ENCODE measurements at places on chromosomes 4 and X.
A peak's percentile ranks its signal among the peaks of the same experiment; 100 is the strongest.

DNA sequence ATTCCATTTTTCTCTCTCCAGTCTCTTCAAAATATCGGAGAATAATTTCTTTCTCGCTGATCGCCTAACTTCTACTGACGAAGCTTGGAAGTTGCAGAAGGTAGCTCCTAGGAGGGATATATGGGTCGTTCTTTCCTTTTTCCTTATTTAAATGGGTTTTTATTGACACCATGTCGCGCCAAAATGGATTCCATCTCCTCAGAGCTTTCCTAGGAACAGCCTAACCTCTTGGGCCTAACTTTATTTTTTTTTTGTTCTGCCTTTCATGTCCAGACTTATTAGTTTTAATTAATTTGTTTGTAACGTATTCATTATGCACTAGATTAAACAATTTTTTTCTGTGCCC lies 359.4 kb upstream of the ZCCHC13 start:
- no peak for DNase-seq

DNA sequence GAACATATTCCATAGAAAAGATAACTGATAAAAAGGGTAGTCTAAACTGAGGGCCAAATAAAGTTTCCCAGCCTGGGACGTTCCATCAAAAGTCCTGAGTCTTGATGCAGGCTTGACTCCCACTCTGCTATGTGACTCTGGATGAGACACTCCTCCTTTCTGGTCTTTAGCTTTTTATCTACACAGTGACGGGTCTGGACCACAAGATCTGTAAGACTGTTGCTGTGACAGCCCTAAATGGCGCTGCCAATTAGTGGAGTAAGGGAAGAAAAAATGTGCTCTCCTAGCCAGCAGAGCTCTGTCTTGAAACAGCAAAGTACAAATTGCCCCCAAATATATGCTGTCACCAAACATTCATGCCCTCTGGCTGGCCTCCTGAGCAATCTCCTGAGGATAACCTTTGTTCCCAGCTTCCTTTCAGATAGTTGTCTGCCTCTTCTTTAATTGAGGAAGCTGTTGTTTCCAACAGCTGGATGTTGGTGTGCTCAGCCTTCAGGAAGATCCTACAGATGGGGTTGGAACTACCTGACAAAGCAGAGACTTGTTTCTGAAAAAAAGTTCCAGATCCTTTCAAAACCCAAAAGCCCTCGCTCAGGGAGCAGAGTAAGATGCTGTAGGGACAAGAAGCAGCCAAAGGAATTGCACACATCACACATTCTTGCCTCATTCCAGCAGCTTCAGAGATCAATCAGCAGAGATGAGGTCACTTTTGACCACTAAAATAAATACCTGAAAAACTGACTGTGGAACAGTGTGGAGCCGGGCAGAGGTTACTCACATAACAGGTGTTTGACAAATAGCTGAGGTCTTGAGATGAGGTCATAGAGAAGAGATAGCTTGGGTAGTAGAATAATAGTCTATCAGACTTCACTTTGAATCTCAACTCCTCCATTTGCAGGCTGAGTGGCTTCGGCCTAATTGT lies 383.4 kb upstream of the FGF13 start:
- DNase-seq = no peak

DNA sequence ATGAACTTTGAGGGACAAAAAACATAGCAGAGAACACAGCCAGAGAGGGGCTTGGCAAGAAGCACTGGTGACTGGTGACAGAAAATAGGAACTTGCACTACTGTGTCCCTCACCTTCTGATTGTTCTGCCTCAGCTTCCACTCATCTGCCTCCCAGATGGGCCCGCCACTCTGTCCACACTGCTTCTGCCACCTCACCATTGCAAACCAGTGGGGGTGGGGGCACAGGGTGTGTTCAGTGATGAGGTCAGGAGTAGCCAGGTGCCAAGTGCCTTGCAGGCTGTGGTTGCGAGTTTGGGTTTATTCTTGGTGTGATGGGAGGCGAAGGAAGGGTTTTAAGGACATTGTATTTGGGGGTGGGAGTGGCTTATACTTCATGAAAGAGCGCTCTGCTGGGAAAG lies 9.1 kb upstream of the UBA1 start:
- DNase-seq = no peak

GRCh38 chrX:36087366-36087765 lies 167.8 kb downstream of the CFAP47 start:
- no peak for DNase-seq

GRCh38 chr4:44256414-44256813 lies 192.2 kb downstream of the KCTD8 start:
- DNase-seq = peak; percentile 11

GRCh38 chrX:95382799-95383198 lies 1301.8 kb upstream of the DIAPH2 start:
- DNase-seq = no peak

- no peak for DNase-seq
Measured at GRCh38 chrX:15236146-15236545, 33.7 kb downstream of the ASB9 start.

DNA sequence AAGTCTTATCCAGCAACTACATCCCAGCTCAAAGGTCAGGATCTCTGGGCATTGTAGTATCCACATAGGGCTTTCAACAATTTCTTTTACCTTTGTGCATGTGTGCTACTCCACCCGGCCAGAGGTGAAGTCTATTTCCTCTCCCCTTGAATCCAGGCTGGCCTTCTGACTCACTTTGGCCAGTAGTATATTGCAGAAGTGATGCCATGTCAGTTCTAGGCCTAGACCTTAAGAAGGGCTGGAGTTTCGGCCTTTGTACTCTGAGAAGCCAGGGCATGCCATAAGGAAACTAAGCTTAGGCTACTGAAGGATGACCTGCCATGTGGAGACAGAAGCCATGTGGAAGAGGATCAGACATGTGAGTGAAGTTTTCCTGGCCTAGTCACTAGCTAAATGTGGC lies 191.2 kb upstream of the ATP6AP2 start:
- DNase-seq = no peak

GRCh38 chr4:6123541-6123940 lies 76.8 kb downstream of the JAKMIP1 start:
- no peak for DNase-seq

DNA sequence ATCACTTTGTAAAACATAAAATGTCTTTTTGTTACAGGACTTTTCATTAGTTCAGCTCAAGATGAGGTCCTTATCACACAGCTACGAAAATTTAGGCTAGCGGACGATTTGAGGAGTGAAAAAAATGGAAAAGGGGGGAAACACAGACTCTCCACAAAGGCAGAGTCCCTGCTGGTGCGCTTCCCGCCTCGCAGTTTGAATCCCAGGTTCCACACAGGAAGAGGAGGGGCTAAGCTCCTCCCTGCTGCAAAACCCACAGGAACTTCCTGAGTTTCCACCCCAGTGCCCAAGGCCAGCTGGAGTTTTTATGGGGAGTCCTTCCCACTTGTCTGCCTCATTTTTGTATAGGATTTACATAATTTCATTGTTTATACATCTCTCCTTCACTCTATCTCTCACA lies 11.2 kb downstream of the ADAM29 start:
- DNase-seq = no peak

DNA sequence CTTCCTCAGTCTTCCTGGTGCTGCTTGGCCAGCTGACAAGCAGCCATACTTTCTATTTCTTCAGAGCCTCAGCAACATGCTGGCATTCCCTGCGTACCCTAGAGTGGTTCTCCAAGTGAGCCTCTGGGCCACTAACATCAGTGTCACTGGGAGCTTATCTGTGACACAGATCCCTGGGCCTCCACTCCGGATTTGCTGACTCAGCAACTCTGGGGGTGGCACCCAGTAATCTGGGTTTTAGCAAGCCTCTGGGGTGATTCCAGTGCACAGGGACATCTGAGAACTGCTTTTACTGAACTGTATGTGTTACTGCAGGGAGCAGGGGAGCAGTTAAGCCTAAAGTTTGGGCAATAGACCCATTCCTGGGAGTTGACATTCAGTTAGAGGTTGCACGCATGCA lies 28.2 kb upstream of the HMGB3 start:
- peak; percentile 31 for DNase-seq

- no peak for DNase-seq
Measured at GRCh38 chr4:118557298-118557851, 127.8 kb upstream of the METTL14 start.

- no peak for DNase-seq
Measured at GRCh38 chr4:5708449-5709206, at the start of gene EVC2. TSS of gene EVC2 (minus strand) at chr4:5708559. CDS start at chr4:5708513, 46 bp downstream.

DNA sequence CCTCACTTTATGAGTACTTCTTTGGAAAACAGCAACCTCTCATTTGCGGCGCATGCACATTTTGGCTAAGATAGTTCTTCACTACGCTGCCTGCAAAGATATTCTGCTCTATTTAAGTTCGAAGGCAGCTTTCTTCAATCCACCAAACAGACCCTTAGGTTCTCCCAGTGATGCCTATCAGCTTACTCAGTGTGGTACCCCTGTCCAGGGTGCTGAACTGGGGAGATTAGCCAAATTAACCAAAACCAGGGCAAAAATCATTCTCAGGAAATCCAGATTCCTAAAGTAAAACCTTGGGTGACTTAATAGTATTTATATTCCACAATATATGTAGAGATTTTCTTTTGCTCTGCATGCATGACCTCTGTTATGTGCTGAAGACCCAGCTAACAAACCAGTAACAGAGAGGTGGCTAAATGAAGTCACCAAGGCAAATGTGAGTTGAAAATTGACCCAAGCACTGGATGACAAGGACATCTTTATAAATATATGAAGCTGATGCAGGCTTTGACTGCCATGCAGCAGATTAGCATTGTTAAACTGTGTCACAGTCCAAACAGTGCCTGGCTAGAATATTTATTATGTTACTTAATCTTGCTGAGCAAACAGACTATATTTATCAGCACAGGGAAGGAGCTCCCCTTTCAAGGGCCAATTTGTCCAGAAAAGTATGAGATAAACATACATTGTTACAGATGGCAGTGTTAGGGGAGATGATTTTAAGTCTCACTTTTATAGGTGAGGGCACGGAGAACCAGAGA lies 418.2 kb downstream of the STIM2 start:
- no peak for DNase-seq

DNA sequence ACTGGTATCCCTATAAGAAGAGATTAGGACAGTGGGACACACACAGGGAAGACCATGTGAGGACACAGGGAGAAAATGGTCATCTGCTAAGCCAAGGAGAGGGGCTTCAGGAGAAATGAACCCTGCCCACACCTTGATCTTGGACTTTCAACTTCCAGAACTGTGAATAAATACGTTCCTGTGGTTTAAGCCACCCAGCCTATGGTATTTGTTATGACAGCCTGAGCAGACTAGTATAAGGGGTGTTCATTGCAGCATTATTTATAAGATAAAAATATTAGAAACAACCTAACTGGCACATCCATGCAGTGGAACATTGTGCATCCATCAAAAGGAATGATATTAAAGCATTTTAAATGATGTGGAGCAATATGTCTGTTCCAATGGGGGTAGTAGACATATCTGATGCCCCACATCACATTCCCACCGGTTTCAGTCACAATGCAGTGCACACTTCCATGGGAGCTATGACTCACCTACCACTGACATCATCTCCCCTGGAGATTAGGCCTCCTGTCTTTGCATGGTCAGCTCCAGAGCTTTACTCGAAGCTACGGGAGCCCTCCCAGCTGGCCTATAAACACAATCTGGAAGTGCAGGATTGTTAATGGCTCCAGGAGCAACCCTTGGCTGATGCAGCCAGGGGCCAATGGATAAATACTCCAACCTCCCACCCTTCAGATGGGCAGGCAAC lies 38.9 kb upstream of the MAMLD1 start:
- DNase-seq = no peak

DNA sequence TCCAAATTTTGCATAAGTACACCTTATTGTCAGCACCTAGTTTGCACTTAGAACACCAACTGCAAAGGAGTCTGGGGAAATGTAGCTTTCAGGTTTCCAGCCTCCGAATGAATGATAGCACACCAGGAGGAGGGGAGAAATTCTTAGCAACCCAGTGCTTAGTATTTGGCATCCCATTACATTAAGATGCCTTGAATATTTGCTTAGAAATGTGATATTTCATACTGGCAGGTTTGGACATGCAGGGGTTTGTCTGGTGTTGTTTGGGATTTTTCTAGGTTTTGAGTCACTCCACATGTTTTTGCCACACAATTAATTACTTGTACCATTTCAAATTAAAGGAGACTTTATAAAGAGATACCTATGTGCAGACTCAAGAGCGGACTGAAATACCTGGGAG lies 60.3 kb upstream of the CAMK2D start:
- no peak for DNase-seq

DNA sequence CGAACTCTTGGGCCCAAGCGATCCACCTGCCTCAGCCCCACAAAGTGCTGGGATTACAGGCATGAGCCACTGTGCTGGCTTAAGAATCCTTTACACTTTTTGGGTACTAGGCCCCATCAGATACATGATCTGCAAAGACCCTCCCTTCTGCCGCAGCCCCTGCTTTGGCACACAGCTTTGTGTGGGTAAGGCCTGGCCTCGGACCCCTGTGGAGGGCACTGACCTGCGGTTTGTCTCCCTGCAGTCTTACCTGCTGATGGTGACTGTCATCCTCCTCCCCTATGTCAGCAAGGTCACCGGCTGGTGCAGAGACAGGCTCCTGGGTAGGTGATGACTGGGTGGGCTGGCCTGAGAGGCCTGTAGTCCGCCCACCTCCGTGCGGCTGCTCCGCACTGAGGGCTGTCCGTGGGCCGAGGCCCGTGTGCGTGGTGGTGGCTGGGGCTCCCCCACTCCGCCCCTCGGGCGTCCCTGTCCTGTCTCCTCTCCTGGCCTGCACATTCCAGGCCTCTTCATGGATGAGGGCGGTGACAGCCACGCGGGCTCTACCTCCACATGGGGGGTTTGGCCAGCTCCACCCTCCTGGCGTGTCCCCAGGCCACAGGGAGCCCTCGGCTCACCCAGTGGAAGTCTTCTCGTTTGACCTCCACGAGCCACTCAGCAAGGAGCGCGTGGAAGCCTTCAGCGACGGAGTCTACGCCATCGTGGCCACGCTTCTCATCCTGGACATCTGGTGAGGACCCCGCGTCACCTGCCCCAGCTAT lies 18.0 kb downstream of the DGKQ start:
- no peak for DNase-seq

DNA sequence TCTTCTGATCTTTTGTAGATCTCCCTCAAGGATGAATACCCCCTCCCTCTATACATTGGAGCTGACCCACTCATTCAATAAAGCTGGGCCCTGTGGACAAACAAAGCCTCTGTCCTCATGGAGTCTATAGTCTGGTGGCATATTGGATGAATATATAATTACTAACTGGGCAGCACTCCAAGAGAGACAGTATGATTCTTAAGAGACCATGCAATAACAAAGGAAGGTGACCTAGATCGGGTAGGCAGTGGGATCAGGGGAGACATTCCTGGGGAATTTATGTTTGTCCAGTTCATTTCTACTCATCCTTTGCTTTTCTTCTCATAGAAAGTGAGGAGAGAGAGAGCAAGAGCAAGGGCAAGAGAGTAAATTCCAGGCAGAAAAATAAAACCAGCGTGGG lies 23.5 kb upstream of the CXCL13 start:
- no peak for DNase-seq

Data from WERI-Rb-1 (cell line).